ENCODE measurements at places on chromosomes 13 and 19. TPM values are rescaled to one million over a fixed set of nuclear protein-coding genes. Genes with fewer than 3 reads are reported as not detected.
A peak's percentile ranks its signal among the peaks of the same experiment; 100 is the strongest.

The ZNF577 gene
- total RNA-seq, result 13.2 TPM

The PSG3 gene
- total RNA-seq, result not detected

The TEAD2 gene
- 5.3 TPM for total RNA-seq

DNA sequence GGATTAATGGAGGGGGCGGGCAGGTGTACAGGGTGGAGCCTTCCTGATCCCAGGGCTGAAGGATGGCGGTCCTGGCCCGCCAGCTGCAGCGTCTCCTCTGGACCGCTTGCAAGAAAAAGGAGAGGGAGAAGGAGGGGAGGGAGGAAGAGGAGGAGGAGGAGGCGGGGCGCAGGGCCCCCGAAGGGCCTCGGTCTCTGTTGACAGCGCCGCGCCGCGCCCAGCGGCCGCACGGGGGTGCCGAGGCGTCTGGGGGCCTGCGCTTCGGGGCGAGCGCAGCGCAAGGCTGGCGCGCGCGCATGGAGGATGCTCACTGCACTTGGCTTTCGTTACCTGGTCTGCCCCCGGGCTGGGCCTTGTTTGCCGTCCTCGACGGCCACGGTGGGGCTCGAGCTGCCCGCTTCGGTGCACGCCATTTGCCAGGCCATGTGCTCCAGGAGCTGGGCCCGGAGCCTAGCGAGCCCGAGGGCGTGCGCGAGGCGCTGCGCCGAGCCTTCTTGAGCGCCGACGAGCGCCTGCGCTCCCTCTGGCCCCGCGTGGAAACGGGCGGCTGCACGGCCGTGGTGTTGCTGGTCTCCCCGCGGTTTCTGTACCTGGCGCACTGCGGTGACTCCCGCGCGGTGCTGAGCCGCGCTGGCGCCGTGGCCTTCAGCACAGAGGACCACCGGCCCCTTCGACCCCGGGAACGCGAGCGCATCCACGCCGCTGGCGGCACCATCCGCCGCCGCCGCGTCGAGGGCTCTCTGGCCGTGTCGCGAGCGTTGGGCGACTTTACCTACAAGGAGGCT lies at the start of gene PPM1N:
TSS of gene PPM1N (plus strand) at position 33 of the 785 bp plus-strand sequence. CDS start at position 63, 30 bp downstream.
- peak; percentile 62 for DNase-seq

- no peak for DNase-seq
Observed at GRCh38 chr13:50069261-50069660, 54.0 kb downstream of the KCNRG start.

DNA sequence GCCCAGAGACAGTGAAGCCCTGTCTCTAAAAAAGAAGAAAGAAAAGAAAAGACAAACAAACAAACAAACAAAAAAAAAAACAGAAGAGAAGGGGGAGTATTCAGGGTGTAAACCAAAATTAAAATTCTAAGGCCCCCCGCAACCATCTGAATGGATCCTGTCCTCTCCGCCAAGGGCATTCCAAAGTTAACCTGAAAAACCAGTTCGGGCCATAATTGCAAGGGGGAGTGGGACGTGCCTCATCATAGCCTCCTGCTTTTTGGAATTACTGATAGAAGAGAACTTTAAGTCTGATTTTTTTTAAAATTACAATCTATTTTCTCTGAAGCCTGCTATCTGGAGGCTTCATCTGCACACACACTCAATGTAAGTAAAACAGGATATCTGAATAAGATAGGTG lies 5.7 kb upstream of the IFNL2 start:
- DNase-seq, result no peak

DNA sequence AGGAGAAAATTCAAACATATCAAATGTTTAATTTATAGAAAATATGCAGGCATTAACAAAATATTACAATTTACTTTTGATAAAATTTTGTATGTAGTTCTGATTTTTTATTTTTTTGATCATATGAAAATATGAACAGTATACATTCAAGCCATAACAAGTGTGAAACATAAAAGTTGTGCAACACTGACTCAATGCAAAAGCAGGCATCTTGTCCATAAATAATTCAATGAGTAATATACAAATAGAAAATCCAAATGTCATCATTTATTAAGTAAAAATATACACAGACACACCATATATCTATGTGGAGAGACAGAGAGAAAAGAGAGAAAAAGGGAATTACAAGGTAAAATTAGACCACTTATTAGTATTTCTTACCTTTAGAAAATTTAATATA lies 1183.9 kb downstream of the SLITRK1 start:
- DNase-seq, result no peak

- peak; percentile 66 for DNase-seq
Observed at GRCh38 chr19:16660763-16661479, at the start of gene TMEM38A. Gene TMEM38A, plus strand, starts transcription at chr19:16661139. Its CDS starts 79 bp downstream, at chr19:16661218.

DNA sequence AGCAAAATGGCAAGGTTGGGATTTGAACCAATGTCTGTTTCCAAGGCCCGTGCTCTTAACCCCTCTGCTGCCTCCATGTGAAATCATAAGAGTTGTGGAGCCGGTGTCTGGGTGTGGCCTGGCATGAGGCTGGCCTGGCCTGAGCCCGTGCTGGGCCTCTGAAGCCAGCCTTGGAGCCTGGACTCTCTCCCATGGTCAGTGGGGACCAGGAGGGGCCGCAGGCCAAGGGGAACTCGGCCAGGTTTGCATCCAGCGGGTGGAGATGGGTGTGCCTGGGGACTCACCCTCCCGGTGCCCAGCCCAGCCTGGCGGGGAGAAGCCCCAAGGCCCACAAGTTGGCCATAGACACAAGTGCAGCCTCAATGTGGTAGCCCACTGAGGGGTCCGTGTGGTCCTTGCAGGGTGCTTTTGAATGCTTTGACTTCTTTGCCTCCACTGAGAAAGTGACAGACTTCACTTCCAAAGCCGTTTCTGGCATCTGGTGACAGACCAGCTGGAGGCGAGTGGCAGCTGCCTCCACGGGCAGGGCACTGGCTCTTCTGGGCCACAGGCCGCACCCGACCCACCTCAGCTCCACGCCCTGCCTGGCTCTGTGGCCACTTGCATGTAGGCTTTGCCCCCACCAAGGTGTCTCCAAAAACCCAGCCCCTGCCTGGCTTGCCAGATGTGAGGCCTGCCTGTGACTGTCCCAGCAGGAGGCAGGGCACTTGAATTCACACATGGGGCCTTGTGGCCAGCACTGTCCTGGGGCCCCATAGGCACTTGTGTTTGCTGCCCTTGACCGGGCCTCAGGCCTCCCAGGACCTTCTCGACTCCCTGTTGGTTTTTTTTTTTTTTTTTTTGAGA lies 26.2 kb upstream of the NCCRP1 start:
- DNase-seq, result no peak

GRCh38 chr13:56102641-56103040 lies 1038.1 kb upstream of the PRR20A start:
- DNase-seq, result no peak

GRCh38 chr13:32428581-32429432 lies 877 bp upstream of the N4BP2L1 start:
- no peak for DNase-seq

- no peak for DNase-seq
Observed at GRCh38 chr13:25901460-25902376, 150.1 kb downstream of the SHISA2 start.

DNA sequence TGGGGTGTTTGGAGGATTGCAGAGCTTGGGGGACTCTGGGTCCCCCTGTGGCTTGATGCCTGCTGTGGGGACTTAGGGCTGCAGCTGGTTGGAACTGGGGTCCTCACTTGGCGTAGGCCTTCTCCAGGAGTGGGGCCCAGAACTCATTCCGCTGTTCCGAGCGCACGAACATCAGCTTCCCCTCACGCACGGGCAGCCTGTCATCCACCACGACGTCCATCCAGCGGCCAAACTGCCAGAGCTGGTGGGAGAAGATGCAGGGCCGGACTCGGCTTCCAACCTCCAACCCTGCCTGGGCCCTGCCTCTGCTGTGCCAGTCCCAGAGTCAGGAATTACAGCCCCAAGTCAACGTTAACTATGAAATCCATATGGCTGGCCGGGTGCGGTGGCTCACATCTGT lies 2.6 kb downstream of the CAPN12 start:
- DNase-seq, result no peak

DNA sequence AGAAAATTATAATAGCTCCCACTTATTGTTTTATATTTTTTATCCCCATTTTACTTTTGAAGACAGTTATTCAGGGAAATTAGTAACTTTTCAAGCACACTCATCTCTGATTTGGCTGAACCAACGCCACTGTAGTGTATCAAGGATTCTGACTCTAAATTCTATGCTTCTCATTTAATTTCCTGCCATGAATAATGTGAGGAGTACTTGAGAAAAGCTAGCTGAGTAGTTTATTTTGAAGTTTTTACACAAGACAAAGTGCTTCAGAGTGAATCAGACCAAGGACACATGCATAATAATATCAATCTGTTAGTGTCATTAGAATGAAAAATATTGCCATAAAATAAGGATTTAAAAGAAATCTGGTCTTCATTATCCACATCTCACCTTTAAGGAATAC lies 329.9 kb downstream of the SLITRK6 start:
- no peak for DNase-seq

DNA sequence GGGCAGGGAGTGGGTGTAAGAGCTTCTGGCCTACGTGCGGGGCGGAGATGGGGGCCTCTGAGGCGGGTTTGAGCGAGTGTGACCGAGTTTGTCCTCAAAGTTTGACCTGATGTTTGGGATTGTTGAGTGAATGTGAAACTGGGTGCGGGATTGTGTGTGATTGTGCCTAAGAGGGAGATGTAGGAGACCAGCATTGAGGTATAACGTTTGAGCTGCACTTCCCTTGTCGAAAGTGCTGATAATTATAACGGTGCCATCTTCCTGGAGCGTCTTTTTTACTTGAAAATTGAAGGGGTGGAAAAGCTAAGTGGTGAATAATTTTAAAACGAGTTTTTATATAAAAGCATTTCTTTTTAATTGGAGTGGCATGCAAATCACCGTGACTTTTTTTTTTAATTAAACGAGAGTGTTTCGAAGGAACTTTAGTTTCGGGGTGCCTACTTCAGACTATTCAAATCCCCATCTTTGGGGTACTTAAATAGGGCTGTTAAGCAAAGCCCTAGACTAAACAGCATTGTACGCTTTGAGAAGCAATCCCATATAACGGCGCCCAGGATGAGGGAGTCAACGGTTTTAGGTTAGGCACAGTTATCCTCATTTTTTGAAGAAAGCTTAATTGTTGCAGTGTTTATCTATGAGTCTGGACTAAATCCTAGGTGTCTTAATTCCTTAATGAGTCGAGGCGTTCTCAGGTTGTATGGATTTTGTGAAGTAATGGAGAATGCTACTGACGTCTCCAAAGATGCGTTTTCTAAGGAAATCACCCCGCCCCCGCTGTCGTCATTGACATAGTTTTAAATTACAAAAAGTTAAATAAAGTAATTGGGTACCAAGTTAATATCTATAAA lies 594 bp downstream of the ZNF146 start:
- DNase-seq, result no peak

- DNase-seq, result no peak
Observed at GRCh38 chr13:73880365-73880764, 253.8 kb downstream of the KLF12 start.

DNA sequence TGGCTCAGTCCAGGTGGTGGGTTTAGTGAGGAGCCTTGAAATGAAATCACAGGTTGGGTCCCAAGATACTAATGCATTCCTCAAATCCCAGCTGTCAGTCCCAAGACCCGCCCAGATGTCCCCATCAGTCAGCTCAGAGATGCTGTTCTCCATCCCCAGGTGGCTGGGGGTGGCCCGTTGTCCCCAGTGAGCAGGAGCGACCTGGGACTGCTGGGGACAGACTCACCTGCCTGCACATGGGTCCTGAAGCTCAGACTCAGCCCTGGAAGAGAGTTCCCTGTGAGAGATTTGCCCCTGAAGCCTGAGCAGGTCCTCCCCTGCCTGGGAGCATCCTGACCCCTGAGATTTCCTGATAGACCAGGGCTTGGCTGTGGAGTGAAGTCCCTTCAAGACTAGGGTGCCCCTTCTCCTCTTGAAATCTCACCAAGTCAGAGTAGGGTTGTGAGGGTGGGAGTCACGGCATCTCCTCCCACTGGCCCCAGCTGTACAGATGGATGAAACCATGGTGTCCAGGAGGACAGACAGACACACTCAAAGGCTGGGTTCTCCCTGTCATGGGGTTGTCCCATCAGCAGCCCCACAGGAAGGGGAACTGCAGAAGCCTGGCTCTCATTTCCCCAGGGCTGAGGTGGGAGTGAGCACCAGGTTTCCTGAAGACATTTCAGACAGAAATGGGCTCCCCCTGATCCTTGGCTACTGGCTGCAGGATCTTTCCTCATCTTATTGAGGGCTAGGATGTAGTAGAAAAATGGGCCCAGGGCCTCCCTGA lies 14.4 kb downstream of the LILRA5 start:
- no peak for DNase-seq

Measured in activated B cell treated with CpG ODN at 0.5 μM for 24 hours (primary cell).